ENCODE measurements at places on chromosomes 1 and 21. TPM values are rescaled to one million over a fixed set of nuclear protein-coding genes. Genes with fewer than 3 reads are reported as not detected.

DNA sequence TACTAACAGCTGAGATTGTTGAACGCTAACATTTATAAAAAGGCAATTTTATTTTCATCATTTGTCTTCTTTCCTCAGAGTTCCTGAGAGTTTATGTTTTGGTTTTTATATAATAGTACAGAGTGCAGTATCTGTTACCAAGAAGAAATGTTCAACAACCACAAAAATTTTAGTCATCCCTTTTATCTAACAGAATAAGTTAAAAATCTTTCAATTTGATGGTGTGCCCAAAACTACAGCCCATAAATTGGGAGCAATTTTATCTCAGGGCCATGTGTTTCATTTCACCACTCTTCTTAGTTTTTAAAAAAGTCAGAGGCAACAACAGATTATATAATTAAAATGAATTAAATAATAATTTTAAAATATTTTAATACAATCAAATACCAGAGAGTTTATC, 37.1 kb downstream of the NEXN start:
- DNase-seq = no peak

Gene SLC6A17
- 1.8 TPM for total RNA-seq

DNA sequence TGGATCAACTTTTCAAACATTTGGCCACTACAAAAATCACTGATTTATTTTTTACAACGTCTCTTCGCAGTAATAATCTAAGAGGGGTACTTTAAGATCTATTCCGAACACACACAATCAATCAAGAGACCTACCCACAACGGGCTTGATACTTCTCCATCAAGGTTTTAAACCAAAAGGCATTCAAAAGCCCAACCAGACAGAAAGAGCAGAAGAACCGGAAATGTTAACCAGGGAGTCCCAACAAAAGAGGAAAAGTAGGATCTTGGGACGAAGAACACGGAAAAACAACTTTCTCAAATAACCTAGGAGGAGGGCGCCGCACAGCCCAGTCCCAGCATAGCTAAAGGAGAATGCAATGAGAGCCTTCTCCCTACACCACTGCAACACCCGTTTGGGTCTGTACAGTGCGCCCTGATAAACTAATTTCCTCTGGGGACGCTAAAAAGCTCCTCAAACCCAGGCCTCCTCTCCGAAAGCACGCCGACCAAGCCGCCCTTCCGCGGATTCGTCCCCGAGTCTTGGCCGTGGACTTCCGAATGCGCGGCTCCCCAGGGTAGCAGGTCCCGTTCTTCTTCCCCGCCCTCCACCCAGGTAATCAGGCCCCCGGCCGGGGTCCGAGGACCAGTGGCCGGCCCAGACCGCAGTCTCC, 623 bp downstream of the RPL22 start:
- DNase-seq = peak; percentile 14

DNA sequence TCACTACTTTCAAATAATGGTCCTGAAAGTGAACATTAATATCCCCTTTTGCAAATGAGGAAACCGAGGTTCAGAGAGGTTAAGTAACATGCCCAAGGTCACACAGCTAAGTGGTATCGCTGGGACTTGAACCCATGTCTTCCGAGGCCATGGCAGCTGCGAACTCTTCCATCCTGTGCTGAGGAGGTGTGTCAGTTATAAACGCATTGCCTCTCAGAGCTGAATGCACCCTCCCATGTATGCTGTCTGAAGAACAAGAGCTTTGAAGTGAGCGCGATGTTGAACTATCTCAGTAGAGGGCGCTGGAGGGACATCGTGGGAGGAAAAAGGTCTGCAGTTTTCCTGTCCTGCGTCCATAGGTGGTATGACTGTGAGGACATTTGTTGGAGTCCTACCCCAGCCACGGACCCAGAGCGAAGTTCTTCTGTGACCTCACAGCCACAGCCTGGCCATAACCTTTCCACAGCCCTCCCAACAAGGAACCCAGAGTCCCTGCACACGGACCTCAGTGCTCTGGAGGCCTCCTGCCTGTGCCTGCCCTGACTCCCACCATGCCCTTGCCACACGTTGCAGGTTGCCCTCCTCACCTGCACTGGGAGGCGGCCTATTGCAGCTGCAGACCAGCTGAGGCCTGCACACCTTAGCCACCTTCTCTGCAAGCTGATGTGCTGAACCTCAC, 7.5 kb downstream of the MYOC start:
- DNase-seq = peak; percentile 80

DNA sequence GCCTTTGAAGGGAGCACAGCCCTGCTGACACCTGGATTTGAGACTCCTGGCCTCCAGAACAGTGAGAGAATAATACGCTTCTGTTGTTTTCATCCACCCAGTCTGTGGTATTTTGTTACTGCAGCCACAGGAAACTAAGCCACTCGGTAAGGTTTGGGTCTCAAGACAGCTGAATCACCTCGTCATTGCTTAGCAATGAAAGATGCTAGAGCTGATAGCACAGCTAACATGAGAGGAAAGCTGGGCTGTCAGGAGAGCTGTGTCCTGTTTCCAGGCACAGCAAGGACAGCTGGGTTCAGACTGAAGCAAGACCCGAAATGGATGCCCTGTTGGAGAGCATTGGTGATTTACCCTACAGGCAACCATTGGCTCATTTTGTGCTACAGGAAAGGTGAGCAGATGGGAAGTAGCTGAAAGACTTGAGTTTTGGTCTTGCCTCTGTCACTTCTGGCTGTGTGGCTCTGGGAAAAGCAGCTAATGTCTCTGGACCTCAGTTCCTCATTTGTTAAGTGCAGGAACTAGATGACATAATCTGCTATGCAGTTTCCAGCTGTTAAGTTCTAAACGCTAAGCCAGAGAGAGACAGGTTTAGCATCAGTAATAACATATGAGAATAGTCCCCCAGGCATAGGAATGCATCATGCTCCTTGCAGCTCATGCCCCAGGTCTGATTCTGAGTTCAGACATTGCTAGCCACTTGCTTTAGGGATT, 58.0 kb downstream of the CLIC6 start:
- peak; percentile 75 for DNase-seq
